Fibroblast of skin of left biceps (primary cell): ENCODE measurements at places on chromosomes 3 and 15.

DNA sequence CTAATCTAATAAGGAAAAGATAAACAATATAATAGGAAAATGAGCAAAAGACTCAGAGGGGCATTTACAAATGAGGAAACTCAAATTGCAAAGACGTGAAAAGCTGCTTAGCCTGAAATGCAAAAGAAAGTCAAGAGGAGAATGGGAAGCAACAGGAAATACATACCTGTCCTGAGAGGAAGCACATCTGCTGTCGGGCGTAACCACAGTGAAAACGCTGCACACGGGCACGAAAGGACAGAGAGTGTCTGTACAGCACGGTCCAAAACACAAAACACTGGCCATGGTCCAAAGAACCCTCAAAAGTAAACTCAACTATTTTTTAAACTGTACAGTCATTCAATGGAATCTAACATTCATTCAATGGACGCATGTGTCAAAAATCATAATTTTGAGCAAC, 100.6 kb downstream of the CHSY1 start:
- no peak for DNase-seq

DNA sequence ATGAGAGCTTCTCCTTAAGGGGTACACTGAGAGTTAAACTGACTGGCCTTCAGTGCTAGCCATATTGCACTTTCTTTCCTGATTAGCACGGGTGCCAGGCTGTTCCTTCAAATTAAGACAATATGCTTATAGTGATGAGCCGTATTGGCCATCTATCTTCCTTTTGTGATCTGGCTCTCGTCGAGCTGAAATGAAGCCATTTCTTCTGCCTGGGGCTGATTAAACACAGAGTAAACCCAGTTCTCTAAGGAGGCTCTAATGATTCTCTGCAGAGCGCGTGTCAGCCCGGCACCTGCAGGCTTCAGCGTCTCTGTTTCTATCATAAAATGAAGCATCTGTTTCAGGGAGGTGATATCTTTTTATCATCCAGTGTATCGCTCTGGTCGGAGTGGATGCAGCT, 107.5 kb upstream of the NR2F2 start:
- DNase-seq = no peak

GRCh38 chr3:28089527-28089897, 151.9 kb upstream of the CMC1 start:
- no peak for DNase-seq

- DNase-seq = no peak
Observed at GRCh38 chr3:107269136-107269535, 108.1 kb upstream of the CCDC54 start.
